Coronary artery (tissue), 2 donors: ENCODE measurements at places on chromosomes 12 and 14.
A peak's percentile ranks its signal among the peaks of the same experiment; 100 is the strongest.

- no peak for DNase-seq
These were observed 44.6 kb downstream of the DDHD1 start for GRCh38 chr14:53108292-53109104.

- DNase-seq, result no peak
These were observed 36.3 kb upstream of the BAZ1A start for GRCh38 chr14:34911209-34912150.

GRCh38 chr12:64058541-64059265 lies 163.4 kb downstream of the KICS2 start:
- DNase-seq, result no peak

DNA sequence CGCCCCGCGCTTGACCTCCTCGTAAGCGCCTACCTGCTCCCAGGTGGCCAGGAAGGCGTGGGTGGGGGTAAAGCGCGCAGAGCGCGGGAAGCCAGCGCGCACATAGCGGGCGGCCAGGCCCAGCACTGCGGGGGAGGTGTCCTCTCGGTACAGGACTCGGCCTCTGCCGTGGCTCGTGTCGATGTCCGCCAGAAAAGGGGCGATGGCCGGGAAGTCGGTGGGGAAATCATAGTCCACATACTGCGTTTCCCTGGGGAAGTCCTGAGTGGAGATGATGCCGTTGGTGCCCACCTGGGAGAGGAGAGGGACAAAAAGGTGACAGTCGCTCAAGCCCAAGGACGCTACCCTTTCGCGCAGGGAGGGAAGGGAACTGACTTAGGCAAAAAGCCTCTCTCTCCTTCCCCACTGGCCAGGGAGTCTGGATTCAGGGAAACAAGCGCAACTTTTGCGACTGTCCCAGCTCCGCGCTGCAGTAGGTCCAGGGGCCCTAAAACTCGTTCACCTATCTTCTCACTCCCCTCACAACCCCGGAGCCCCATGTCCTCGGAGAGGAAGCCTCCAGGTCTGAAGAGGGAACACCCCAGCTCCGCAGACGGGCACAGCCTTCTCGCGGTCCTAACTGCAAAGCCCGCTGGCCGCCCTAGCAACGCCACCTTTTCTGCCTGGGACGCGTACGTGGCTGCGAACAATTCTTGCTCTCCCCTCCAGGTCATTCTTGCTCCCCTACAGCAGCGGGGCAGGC lies 815 bp downstream of the NID2 start:
- DNase-seq, result no peak

DNA sequence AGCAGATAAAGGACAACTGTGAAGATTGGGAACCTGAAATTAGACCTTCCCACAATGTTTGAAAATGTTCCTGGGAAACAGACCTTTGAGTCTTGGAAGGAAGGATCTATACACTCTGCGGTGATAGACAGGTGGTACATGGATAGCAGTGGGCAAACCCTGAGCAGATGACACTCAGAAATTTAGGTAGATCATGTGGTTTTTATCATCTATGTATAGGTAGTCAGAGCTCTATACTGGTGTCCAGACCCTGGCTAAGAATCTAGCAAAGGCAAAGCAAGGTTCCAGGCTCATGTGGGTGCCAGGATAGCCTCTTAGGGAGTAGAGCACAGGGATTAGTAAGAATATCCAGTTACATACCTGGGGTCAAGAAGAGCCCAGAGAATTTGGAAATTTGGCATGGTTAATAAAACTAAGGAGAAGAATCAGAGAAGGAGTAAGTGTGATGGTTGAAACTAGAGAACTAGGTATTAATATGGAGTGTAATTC lies 331.2 kb upstream of the FBXO33 start:
- no peak for DNase-seq

DNA sequence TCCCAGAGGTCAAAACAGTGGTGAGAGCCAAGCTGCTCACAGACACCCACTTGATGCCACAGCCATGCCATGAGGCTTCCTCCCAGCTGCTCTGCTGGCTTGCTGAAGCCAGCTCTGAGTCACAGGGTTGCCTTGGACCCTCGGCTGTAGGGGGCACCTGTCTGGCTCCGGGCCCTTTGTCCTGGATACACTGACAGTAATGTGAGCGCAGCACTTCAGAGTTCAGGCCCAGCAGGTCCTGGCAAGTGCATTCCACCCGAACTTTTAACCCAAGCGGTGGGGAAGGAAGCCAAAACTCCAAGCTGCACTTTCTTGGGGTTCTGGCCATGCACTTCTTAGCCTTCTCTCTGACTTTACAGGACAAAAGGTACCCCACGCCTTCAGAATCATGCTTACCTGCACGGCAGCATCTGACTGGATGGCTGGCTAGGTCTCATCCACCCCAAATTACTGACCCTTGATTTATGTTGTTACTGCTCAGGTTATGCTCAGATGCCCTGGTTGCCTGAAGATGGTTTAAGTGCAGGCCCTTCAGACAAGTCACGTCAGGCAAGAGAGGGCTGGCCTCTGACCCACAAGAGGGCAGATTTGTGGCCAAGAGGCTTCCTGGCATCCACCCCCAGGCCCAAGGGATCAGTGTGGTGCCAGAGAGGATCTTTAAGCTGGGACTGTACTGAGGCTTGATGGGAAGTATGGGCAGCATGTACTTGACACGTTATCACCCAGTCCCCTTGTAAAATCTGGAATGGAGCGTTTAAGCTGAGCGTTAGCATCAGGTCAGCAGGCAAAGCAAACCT lies 24.8 kb downstream of the SLC25A29 start:
- DNase-seq, result no peak

DNA sequence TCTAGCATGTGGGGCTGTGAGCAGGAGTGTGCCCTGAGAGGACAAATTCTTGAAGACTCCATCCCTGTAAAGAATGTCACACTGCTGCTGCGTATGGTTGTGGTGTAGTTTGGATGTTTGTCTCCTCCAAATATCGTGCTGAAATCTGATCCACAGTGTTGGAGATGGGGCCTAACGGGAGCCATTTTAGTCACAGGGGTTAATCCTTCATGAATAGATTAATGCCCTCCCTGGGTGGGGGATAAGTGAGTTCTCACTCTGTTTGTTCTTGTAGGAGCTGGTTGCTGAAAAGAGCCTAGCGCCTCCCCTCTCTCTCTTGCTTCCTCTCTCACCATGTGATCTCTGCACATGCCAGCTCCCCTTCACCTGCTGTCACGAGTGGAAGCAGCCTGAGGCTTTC lies 94.5 kb upstream of the VASH1 start:
- peak; percentile 17 for DNase-seq

GRCh38 chr12:47419497-47419896 lies 286.3 kb downstream of the RPAP3 start:
- no peak for DNase-seq

GRCh38 chr12:87365423-87365822 lies 663.8 kb downstream of the C12orf50 start:
- DNase-seq, result no peak

DNA sequence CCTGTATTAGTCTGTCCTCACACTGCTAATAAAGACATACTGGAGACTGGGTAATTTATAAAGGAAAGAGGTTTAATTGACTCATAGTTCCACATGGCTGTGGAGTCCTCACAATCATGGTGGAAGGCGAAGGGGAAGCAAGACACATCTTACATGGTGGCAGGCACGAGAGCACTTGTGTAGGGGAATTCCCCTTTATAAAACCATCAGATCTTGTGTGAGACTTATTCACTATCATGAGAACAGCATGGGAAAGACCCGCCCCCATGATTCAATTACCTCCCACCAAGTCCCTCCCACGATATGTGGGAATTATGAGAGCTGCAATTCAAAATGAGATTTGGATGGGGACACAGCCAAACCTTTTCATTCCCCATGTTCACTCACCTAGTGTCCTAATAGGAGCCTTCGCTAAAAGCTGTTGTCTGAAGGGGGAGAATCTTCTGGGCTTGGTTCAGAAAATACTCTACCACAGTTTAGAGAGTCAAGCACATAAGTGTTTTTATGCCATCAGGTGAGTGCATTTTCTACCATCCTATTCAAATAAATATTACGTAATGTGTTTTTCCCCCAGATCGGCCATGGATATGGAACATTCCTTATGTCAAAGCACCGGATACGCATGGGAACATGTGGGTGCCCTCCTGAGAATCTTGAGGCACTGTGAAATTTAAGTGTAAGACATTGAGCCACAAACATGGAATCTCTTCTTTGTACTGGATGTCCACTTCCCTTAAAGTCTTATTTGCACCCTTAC lies 19.1 kb upstream of the KCNK13 start:
- DNase-seq, result no peak

DNA sequence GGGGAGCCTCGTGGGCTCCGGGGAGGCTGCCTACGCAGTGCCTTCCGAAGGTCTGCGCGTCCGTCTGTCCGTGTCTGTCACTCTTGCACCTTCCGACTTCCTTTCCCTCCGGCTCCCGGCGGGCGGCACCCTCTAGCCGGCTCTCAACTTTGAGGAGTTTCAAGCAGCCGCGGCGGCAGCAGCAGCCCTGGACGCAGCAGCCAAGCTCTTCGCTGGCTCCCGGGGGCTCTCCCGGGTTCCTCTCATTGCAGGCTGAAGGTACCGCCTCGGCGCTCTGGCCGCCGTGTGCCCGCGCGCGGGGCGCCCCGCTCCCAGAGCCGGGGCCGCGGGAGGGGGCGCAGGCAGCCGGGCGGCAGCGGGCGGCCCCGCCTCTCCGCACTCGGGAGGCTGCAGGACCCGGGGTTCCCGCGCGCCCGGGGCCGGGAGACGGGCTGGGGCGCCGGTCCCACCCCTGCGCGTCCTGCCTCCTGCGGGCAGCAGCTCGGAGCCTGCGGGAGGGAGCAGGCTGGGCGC lies at the start of the genes AMIGO2 and PCED1B:
Gene AMIGO2, minus strand, starts transcription at position 492 of the 513 bp plus-strand sequence. CDS start 957 bp downstream, outside the sequence.
Gene PCED1B, plus strand, starts transcription at position 154 of the 513 bp plus-strand sequence. CDS start 155,443 bp downstream, outside the sequence.
- peak; percentile 88 for DNase-seq

DNA sequence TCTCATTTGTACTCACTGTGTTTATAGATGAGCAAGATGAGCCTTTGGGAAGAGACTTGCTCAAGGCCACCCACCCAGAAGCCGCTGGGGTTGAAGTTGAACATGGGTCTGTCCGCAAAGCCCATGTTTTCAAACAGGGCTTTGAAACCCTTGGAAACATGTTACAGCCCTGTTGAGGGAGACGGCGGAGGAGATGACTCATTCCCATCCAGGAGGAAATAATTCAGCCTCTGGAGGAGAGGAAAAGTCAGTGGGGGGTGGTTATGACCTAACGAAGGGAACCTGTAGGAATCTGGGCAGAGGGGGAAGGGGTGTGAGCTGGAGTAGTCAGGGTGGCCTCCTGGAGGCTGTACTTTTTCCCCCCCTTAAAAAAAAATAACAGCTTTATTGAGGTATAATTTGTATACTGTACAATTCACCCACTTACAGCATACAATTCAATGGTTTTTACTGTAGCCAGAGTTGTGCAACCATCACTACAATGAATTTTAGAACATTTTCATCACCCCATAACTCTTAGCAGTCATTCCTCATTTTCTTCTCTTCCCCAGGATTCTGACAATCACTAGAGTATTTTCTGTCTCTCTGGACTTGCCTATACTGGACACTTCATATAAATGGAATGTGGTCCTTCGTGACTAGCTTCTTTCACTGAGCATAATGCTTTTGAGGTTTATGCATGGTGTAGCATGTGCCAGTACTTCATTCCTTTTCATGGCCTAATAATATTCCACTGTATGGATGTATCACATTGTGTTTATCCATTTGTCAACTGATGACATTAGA lies 1.9 kb upstream of the RIN3 start:
- no peak for DNase-seq

- DNase-seq, result no peak
These were observed 59.2 kb downstream of the WASHC4 start for GRCh38 chr12:105166736-105167135.

- DNase-seq, result no peak
These were observed 37.6 kb downstream of the TMEM116 start for GRCh38 chr12:111975161-111975931.

DNA sequence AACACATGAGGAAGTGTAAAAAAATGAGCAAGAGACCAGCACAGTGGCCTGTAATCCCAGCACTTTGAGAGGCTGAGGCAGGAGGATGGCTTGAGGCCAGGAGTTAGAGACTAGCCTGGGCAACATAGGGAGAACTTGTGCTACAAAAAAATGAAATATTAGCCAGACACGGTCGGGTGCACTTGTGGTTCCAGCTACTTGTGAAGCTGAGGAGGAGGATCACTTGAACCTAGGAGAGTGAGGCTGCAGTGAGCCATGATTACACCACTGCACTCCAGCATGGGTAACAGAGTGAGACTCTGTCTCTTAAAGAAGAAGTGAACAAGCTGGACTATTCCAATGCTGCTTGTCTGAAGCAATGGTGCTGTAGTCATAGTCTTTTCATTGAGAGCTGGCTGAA lies 36.3 kb upstream of the MAP3K9 start:
- no peak for DNase-seq

- DNase-seq, result no peak
These were observed 1.1 kb downstream of the TPI1 start for GRCh38 chr12:6868211-6869048.

- no peak for DNase-seq
These were observed 1.7 kb downstream of the ANGEL1 start for GRCh38 chr14:76810953-76811400.

DNA sequence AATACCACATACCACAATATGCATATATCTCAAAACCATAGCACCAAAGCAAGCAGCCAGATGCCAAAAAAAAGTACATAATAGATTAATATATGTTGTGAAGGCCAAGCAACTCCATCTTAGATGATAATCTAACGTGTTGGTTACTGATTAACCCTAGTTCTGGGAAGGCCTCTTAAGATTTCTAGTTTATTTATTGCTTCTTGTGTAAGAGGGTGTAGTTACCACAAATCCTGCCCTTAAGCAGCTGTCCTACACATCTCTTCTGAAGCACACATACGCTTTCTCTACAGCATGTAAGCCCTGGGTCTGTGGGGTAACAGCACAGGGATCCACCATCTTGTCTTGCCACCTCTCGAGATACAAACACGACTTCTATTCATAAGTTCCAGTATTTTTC lies 236.8 kb upstream of the AVPR1A start:
- no peak for DNase-seq

DNA sequence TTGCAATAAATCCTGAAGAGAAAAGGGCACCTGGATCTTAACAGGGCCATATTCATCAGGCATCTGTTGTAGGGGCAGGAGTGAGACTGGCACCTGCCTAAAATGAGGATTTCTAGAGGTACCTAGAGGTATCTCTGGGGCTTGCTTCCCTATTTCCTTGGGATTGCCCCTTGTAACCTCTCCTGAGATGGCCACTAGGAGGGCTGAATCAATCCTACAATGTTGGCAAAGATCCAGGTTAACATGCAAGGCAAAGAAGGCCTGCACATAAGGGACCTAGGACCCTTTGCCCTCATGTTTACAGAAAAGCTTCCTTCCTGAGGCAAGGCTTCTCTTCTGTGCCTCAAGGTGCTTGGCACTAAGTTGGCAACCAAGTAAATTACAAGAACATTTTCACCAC lies 25.8 kb upstream of the CLEC4E start:
- DNase-seq, result no peak

- DNase-seq, result no peak
These were observed 253.4 kb downstream of the PAX9 start for GRCh38 chr14:36915081-36915480.

- DNase-seq, result no peak
These were observed 24.0 kb downstream of the RNF34 start for GRCh38 chr12:121423682-121424623.

DNA sequence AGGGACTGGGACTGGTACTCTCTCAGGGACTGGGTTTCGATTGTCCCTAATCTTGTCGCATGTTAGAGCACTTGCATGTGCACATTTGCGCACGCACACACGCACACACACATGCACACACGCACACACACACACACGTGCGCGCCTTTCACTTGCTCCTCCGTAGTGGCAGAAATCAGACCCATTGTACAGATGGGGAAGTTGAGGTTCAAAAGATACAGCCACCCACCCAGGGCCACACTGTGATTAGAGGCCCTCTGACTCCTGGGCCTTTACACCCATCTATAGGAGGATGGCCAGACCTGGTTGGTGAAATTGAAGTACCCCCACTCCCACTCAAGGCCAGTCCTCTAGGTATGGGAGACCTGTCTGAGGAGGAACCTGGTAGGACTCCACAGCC lies 167.8 kb upstream of the LHX5 start:
- no peak for DNase-seq
